ENCODE measurements at places on chromosomes 7 and 10.

- DNase-seq = no peak
These were observed 175.0 kb downstream of the OTUD1 start for GRCh38 chr10:23613900-23614299.

DNA sequence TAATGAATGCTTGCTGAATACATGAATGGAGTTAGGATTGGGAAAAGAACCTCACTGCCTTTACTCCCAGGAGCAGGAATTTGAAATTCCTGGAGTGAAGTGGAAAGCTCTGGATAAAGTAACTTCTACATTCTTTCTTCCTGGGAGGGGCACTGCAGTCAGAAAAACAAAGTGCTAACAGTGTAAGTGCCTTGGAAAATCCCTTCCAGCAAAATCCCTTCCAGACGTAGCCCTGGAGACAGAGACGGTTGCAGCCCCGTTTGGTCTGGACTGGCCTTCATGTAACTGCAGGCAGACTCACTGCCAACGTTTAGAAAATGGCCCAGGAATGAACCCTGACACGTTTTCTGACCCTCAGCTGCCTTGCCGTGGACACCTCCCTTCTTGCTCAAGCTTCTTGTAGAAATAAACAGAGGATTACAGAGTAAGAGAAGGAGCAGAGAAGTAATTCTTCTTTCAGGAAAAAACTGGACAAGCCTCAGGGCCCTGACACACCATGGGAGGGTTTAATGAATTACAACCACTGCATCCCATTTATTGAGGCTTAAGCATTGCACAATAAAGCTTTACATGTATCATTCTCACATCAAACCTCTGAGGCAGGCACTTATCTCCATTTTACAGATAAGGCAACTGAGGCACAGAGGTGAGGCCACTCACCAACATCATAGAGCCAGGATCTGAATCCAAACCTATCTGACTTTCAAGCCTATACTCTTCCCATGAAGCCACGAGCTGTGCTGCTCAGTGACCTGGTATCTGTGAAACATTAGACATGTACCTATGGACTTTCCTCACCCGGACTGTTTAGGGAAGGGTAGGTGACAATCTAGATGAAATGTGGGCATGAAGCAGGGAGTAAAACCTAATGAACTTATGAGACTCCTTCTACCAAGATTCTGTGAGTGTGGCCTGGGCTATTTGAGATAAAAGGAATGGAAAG, 7.8 kb downstream of the ITPRIP start:
- no peak for DNase-seq

GRCh38 chr7:134943785-134944400, 42.4 kb upstream of the AGBL3 start:
- DNase-seq = no peak

DNA sequence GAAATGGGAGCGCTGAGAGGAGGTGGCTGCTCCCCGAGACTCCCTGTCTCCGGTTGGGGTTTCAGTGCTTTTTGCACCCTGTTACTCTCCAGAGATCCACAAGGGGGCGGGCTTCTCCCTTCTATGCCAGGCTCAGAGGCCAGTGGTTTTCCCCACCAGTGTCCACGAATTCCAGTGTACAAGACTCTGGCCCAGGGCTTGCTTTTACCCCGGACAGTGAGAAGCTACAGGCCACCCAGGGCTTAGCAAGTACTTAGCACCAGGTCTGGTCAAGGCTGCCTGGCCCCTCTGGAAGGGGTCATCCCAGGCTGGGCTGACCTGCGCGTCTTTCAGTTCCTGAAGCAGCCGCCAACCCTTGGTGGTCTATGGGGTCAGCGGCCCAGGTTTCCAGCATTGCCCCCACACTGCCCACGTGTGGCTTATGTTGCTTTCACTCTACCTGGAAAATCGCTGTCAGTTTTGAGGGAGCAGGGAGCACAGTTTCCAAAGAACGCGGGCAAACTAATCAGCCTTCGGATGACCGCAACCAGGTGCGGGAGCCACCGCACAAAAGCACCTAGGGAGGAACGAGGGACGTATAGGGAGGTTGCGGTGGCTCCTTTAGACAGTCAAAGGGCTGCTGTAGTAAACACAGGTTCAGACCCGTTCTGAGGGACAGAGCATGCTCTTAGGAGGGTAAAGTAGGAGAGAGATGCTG, 6.8 kb downstream of the CYP26A1 start:
- DNase-seq = no peak

DNA sequence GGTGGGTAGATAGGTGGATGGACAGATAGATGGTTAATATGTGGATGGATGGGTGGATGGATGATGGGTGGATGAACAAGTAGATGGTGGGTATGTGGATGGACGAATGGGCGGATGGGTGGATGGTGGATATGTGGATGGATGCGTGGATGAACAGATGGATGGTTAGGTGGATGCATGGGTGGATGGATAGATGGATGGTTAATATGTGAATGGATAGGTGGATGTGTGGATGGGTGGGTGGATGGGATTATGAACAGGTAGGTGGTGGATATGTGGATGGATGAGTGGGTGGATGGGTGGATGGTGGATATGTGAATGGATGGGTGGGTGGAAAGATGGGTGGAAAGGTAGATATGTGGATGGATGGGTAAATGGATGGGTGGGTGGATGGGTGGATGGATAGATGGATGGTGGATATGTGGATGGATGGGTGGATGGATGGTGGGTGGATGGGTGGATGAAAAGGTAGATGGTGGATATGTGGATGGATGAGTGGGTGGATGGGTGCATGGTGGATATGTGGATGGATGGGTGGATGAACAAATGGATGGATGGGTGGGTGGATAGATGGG, 14.8 kb downstream of the KNDC1 start:
- no peak for DNase-seq

DNA sequence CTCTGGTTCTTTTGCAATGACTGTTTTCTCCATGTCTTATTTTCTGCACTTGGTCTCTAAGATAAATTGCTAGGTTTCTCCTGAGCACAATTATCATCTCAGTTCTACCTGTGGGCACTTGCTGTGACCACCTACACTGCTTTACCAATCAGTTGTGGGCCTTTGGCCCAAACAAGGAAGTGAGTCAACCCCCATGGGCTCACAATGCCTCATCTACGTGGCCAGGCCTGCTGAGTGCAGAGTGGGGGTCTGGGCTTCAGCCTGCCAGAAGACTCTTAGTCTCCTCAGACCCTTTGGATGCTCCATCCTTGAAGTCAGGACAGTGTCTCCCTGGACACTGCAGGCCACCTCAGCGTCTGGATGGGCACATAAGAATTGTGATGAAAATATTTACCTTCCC, 20.3 kb downstream of the SCART1 start:
- no peak for DNase-seq

- DNase-seq = no peak
These were observed 10.7 kb downstream of the XPNPEP1 start for GRCh38 chr10:109912335-109913281.

DNA sequence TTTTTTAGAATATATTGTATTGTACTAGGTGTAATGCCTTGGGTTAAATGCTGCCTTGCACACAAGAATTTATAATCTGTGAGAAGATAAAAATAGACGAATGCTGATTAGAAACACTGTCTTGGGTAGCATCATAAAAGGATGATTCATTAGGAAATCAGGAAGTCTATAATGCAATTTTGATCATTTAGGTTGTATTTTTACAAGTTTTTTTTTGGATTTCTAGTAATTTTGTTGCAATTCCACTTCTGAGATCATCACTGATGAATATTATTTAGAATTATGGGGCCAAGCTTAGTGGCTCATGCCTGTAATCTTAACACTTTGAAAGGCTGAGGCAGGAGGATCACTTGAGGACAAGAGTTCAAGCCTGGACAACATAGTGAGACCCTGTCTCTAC, 29.6 kb downstream of the WBP1L start:
- no peak for DNase-seq

DNA sequence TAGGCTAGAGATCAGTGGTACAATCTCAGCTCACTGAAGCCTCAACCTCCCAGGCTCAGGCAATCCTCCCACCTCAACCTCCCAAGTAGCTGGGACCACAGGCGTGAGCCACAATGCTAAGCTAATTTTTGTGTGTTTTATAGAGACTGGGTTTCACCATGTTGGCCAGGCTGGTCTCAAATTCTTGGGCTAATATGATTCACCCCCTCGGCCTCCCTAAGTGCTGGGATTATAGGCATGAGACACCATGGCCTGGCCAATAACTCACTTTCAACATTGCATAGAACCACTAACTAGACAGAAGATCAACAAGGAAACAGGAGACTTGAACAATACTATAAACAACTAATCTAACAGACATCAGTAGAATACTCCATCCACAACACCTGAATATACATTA, 191.7 kb downstream of the LRRN3 start:
- no peak for DNase-seq

DNA sequence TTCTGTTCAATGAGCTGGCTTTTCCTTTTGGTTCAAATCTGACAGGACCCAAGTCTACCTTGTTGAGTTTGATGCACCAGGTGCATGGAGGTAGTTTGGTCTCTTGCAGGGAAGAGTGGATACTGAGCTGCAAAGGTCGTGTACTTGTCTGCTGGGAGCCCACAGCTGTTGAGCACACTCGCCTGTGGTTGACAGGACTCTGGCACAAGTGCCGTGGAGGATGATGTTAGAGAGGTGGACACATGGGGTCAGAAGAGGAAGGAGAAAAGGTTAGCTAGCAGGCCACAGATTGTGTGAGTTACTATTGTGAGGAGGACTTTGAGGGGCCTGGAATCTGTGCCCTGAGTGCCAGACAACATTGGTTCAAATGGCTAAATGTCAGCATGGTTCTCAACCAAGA, 197.3 kb downstream of the CREB5 start:
- DNase-seq = no peak

- DNase-seq = no peak
These were observed 3.6 kb upstream of the ZMIZ1 start for GRCh38 chr10:79065091-79065551.

DNA sequence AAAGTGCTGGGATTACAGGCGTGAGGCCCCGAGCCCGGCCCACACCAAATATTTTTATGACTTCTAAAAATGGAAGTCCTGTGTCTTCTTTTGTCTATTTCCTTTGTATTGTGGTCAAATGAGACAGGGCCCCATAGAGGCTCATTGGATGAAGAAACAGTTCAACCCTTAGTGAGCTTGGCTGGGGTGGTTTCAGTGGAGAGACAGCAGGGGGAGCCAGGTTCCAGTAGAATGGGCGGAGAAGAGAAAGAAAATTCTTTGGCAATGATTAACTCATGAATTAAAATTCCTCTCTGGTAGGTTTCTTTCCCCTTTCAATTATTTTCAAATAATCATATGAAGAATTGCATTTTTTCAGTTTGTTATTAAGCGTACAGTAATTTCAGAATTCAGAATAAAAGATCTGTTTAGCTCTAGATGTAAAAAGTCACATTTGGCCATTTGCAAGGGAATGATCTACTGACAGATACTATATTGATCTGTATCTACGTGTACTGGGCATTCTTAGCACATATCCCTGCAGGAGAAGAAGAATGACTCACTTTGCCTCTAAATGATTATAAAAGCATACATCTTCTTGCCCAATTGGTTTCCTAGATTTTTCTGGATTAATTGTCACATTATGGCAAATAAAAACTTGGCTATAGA, 43.2 kb downstream of the PNLIPRP3 start:
- no peak for DNase-seq

- no peak for DNase-seq
These were observed 291.2 kb downstream of the KIF20B start for GRCh38 chr10:89992575-89992974.
